ENCODE measurements at places on chromosomes 4 and X. TPM values are rescaled to one million over a fixed set of nuclear protein-coding genes. Genes with fewer than 3 reads are reported as not detected.
A peak's percentile ranks its signal among the peaks of the same experiment; 100 is the strongest.

DNA sequence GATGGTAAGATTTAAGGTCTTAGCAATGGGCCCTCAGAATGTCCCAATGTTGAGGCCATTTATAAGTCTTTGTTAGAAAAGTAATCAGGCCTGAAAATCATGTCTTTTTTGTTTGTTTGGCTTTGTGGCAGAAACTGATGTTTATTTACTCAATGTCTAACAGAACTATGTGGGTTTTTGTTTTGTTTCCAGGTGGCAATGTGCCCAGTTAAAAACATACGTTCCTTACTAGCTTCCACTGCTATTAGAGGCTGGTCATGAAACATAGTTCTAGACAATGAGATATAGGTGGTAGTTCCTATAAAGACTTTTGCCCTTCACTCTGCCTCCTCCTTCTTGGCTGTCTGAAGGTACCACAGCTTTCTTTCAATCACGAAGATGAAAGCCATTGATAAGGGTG is 108.8 kb downstream of the C4orf51 start:
- DNase-seq: no peak

DNA sequence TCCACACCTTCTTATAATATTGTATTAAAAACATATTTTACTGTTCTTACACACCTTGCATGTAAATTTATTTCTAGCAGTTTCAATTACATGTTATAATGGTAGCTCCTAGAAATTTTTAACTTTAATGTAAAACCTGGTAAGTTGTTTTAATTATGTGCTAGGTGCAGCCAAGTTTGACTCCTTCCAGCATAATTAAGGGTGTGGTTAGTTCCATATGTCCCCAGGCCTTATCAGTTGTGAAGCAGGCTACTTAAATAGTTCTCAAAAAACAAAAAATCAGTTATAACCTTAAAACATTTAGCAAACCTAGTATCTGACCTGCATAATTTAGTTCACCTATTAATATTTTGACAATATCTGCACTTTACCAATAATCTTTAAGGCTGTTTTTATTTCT is 26.9 kb upstream of the PASD1 start:
- no peak for DNase-seq

- DNase-seq: no peak
Observed at GRCh38 chrX:107610667-107611066, 17.6 kb upstream of the PRPS1 start.

GRCh38 chr4:172369471-172369959 is 556.3 kb downstream of the GALNTL6 start:
- DNase-seq: no peak

- no peak for DNase-seq
Observed at GRCh38 chrX:11412715-11413623, 119.8 kb downstream of the AMELX start.

- DNase-seq: no peak
Observed at GRCh38 chrX:39249999-39250398, 448.7 kb downstream of the MID1IP1 start.

DNA sequence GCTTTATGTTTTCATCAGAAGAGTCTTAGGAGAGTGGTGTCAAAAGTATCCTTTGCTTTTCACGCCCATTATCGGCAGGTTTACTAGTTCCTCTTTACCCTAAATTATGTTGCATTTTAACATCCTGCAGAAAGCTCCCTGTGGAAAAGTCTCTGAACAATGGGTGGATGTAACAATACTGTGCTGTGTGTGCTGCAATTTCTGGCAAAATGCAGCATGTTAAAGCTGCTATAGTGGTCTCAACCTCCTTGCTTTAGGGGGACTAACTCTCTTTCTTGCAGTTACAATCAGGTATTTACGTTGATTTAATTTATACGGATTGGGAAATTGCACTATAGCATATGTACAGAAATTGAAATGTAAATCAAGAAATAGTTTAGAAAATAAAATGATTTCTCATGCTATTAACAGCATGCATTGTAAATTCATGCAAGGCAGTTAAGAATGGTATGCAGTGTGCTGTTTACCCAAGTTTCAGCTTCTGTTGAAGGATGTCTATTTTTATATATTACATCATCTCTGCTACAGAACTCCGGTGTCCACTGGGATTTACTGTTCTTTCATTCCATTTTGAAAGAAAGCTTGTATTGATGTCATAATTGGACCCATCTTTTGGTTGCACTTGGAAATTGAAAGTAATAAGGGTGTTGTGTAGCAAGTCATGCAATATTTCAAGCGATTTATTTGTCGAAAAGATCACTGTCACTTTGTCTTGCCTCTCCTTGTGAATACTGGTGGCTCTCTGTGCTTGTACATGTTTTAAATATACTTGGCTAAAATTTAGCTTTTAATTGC is 145.7 kb downstream of the RAPGEF2 start:
- DNase-seq: no peak

GRCh38 chr4:27764526-27764837 is 903.8 kb downstream of the STIM2 start:
- DNase-seq: no peak

- no peak for DNase-seq
Observed at GRCh38 chrX:29661290-29661689, 554.1 kb upstream of the MAGEB2 start.

GRCh38 chr4:52202931-52203330 is 151.8 kb downstream of the SPATA18 start:
- DNase-seq: no peak

GRCh38 chr4:87506974-87507701 is 22.0 kb downstream of the SPARCL1 start:
- DNase-seq: no peak

DNA sequence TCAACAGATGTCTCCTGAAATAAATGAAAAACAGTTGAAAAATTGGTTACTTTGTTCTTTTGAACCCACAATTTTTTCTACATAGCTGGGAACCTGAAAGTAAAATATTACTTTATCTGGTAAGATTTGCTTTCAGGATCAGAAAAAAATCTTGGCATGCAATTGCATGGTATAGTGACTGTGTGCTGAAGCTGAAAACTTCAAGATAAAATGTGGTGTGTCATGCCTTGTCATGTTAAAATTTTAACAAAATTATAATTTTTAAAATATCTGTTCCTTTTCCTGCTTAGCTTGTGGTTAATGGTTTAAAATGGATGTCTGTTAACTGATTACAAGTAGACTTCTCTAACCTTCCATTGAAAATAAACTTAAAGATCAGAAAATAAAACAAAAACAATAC is 904.8 kb downstream of the PDHA2 start:
- no peak for DNase-seq

DNA sequence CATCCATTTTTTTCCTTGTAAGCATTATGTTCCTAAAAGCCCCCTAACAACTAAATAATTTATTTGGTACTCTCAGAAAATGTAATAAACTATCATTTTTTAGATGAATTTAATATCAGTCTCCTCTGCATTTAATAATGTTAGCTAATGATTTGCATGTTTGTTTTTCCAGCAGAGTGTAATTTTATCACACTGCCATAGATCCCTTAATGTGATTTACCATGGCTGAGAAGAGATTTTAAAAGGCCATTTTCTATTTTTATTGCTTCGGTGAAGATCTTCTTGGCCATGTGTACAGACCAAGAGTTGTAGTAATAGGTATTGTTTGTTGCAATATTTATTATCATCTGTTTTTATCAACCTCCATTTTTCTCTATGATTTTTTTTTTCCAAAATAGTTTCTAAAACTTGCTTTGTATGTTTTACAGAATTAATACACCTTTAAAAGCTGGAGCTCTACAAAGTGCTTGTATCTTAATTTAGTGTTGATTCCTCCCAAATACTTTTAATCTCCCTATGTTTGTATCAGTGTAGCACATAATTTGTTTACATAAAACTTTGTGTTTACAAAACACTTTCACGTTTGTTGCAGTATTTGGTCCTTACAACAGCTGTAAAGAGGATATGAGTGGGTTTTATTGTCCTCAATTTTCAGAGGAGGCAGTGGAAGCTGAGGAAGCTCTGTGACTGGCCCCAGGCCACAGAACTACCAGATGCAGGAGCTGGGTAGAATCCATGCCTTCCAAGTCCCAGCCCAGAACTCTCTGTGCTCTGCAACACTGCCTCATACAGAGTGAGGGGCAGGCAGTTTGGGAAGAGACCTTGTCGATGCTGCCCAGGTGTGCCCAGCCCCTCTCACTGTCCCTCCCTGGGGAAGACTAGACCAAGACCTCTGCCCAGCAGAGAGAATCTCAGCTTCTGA is 58.1 kb downstream of the FAM114A1 start:
- no peak for DNase-seq

GRCh38 chrX:69457756-69458155 is 46.4 kb upstream of the NALF2 start:
- DNase-seq: no peak

GRCh38 chrX:9604111-9604907 is 139.5 kb downstream of the TBL1X start:
- DNase-seq: no peak

- peak; percentile 66 for DNase-seq
Observed at GRCh38 chr4:3074846-3075651, 568 bp downstream of the HTT start.

GRCh38 chrX:66408507-66408906 is 230.4 kb downstream of the EDA2R start:
- no peak for DNase-seq

DNA sequence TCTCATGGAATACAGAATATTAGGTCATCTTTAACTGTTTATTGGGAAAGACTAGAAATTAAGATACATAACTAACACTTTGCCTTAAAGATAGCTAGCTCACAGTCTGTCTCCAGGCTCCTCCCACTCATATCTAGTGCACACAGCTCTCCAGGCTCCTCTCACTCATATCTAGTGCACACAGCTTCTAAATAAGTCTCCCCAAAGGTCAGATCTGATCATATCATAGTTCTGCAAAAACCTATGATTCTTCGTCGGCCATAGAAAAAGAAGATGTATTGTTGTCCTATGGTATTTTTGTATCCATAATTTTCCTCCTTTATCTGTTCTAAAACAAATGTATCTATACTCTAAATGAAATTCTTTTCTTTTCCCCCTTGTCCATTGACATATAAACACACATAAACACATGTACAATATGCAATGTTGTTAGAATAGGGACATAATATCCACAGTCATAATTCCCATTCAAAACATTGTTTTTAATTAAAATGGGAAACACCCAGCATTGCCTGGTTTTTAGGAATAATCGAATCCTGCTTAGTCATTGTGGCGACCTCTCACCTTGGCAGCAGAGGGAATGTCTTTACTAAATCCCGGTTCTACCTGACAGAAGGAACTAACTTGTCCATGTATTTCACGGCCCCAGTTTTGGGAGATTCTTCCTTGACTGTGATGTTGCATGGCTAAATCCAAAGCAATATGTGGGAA is 1282.0 kb downstream of the PCDH7 start:
- DNase-seq: no peak

- no peak for DNase-seq
Observed at GRCh38 chr4:153204247-153204671, at the start of gene TRIM2. Gene TRIM2, plus strand, starts transcription at chr4:153204443. Its CDS starts 88 bp downstream, at chr4:153204531.

- DNase-seq: no peak
Observed at GRCh38 chr4:112083587-112084347, 61.5 kb upstream of the FAM241A start.

DNA sequence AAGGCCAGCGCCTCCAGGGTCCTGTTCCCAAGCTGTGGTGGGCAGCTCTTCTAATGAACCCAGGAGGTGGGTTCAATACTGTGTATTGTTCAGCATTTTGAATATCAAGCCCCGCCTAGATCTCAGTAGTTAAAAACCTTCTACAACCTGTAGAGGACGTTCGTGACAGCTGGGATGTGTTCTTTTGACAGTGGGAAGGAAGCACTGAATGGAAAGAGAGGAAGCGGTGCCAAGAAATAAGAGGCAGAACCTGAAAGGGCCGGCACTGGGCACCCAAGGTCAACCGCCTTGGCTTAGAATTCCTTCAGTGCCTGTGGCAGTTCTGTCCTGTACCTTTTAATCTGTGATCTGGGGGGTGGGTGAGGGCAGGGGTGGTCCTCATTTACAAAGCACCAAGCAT is 73.1 kb downstream of the CC2D2A start:
- no peak for DNase-seq

- no peak for DNase-seq
Observed at GRCh38 chr4:116070283-116070682, 956.9 kb upstream of the NDST4 start.

DNA sequence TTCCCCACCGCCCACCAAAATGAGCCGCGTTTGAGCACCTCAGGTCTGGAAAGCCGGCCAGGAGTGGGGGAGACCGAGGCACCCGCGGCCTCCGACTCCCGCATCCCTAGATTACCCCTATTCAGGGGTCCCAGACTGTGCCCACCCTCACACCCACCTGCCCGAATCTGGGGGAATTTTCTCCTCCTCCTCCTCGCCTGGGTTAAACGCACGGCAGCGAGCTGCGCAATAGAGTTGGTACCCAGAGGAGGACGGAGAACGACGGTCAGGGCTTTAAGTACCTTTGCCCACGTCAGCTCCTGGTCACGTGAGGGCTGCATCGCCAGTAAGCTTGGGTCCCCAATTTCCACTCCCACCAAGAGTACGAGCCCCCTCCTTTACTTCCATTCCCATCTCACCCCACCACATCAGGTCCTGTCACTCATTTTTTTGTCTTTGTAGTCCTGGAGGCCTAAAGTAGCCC is at the start of gene ARMCX2:
TSS of gene ARMCX2 (minus strand) at position 250 of the 463 bp plus-strand sequence. CDS start 2,262 bp downstream, outside the sequence.
- peak; percentile 26 for DNase-seq

- DNase-seq: no peak
Observed at GRCh38 chr4:174534461-174534860, 12.2 kb upstream of the HPGD start.

DNA sequence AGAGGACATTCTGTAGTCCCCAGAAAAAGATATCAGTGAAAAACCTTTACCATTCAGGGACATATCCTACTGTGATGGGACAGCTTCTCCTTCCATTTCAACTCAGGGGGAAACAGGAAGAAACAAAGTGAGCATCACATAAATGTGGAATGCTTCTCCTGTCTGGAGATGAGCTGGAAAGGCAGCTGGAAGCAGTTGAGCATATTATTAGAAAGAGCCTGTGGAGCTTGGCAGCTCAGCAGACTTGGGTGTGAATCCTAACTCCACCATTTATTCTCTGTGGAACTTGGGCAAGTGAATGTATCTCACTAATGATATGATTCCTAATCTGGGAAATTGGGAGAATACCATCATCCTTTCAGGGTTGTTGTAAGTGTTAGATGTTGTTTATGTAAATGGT is 232.1 kb upstream of the F9 start:
- no peak for DNase-seq

Gene PAK3
- not detected for total RNA-seq

Gene CXCL11
- total RNA-seq: 0.30 TPM

Gene UGT2A1
- total RNA-seq: not detected

Gene FGFR3
- not detected for total RNA-seq

Gene SHOX
- total RNA-seq: not detected

Gene DMRTC1B
- not detected for total RNA-seq

Gene CRMP1
- not detected for total RNA-seq

Gene HOPX
- 16.5 TPM for total RNA-seq

Gene ADGRG2
- total RNA-seq: not detected

Gene IQCM
- total RNA-seq: not detected

Gene ADRA2C
- total RNA-seq: not detected

Gene RADX
- 7.8 TPM for total RNA-seq

Gene DGKK
- total RNA-seq: not detected

Gene MAGED4
- total RNA-seq: 1.3 TPM

Gene MAGEA1
- not detected for total RNA-seq

Gene FAM47A
- not detected for total RNA-seq

Gene CITED1
- total RNA-seq: not detected

Gene FOXO4
- total RNA-seq: 6.0 TPM
